ENCODE measurements at places on chromosomes 2 and 18.

GRCh38 chr2:230868161-230868946 is 3.6 kb downstream of the ITM2C start:
- DNase-seq, result no peak

DNA sequence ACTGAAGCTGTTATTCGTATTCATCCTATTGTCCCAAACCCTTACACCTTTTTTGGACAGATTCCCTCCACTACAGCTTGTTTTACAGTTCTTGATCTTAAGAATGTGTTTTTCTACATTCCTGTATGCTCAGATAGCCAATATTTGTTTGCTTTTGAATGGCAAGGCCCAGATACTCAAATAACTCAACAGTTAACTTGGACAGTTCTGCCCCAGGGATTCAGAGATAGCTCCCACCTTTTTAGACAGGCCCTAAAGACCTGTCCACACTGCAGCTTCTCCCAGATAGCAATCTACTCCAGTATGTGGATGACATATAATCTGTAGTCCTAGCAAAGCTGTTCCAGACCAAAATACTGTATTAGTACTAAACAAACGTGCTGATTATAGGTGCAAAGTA is 7.1 kb upstream of the AGXT start:
- DNase-seq, result no peak

- DNase-seq, result peak; percentile 78
Observed at GRCh38 chr2:223613017-223613950, 11.1 kb upstream of the SCG2 start.

DNA sequence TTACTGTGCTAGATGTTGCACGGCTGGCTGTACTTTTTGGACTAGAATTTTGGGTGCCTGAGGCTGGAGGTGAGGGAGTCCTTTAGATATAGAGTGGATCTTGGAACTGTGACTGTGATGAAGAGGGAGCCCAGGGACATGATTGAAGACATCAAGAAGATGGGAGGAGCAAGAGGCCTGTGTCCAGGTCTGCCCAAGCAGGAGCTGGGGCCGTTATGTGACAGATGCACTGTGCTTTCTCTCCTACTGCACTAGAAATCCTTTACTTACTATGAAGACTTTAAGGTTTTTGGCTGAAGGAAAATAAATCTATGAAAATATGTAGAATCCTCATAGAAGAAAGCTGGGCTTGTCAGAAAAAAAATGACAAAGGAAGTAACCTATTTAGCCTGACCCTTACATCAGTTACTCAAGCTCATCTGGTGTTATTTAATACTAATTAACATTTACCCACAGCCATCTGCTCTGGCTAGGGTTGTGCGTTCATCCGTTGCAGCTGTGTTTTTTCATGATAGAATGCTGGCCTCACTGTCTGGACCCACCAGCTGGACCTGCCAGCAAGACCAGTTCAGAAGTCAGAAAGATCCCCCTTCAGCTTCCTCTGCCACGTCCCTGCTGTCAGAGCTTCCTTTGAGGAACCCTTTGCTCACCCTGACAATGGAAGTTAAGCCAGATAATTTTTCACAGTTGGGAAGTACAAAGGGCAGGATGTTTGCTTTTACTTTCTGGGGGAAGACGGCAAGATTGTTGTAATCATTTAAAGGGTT is 16.7 kb downstream of the TSN start:
- DNase-seq, result peak; percentile 28

DNA sequence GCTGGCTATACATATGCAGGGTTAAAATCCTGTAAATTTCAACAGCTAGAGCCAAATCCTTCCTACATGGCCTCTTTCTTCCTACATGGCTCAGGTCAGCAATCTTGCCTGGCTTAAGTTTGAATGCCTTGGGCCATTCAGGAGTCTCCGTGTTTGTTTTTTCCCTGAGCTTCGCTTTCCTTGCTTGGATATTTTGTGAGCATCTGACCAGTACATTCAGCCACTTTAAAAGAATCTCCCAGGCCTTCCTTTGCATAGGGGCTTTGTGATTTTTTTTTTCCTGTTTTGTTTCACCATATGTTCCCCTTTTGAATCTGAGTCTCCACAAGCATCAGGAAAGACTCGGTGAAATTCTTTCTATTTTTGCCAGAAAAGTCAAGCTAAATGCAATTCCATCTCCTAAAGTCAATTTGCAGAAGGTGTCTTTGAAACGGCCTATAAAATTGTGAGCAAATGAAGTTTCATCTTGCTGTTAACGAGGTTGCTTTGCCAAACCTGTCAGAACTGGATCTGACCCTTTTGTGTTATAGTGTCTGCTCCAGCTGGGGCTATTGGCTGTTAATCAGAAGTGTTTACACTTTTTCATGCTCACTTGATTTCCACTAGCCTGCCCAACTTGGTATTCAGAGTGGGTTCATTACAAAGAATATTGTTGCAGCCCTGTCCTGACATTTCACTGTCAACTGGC is 256.9 kb downstream of the DCC start:
- DNase-seq, result no peak

DNA sequence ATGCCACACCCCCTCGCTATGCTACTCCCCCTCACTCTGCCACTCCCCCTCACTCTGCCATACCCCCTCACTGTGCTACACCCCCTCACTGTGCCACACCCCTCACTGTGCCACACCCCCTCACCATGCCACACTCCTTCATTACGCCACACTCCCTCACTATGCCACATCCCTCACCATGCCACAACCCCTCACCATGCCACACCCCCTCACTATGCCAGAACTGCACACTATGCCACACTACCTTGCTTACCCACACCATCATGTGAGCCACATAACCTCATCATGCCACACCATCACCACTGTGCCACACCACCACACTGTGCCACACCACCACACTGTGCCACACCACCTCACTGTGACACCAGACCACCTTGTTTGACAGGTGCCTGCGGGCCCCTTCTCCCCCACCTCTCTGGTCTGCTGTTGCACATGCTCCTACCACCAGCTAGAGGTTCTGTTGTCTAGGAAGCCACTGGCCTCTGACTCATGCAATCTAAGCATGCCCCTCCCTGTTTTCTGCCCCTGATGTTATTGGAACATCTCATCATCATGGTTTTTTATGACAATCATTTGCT is 22.0 kb downstream of the MARCHF4 start:
- no peak for DNase-seq
